ENCODE measurements at places on chromosomes 6 and 20. TPM values are rescaled to one million over a fixed set of nuclear protein-coding genes. Genes with fewer than 3 reads are reported as not detected.

The ZSCAN12 gene
- 6.9 TPM for total RNA-seq

The DEFB119 gene
- not detected for total RNA-seq

The EYA4 gene
- total RNA-seq = not detected

The TSPO2 gene
- not detected for total RNA-seq

The NHLRC1 gene
- 0.11 TPM for total RNA-seq

The KIAA0408 gene
- 2.6 TPM for total RNA-seq

The SLC52A3 gene
- not detected for total RNA-seq

All from activated CD4-positive, alpha-beta T cell treated with anti-CD3 and anti-CD28 coated beads for 36 hours (primary cell).